ENCODE measurements at places on chromosomes 16 and 17.

DNA sequence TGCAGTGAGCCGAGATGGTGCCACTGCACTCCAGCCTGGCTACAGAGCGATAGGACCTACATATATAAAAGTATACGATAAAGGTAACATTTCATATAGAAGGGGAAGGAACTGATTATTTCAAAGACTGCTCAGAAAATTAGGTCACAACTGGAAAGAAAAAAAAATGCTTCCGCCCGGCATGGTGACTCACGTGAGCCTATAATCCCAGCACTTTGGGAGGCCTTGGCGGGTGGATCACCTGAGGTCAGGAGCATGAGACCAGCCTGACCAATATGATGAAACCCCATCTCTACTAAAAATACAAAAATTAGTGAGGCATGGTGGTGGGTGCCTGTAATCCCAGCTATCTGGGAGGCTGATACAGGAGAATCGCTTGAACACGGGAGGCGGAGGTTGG is 7.8 kb downstream of the TEX14 start:
- DNase-seq = no peak

GRCh38 chr17:78993981-78994671 is 14.4 kb upstream of the LGALS3BP start:
- DNase-seq = no peak

- peak; percentile 77 for DNase-seq
Measured at GRCh38 chr16:20906341-20907255, 6.0 kb downstream of the LYRM1 start.

DNA sequence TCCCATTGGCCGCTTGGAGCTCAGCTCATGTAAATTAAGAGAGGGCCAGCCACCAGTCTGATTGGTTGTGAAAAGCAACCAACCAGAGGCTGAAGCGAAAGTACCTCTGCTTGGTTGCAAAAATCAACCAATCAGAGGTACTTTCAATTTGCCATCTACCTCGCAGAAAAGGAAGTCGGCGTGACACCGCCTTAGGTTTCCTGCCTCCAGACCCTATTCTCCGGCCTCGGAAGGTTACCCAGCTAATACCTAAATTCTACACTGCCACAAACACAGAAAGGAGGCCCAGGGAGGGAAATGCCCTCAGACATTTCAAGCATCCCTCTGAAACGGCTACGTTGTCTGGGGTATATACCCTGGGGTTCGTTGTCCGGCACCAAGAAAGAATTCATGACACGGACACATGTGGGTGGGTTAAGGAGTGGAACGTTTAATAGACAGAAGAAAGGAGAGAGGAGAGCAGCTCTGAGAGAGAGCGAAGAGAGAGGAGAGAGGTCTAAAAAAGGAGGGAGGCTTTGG is 481.3 kb downstream of the TMEM114 start:
- DNase-seq = no peak

GRCh38 chr17:79574108-79574507 is 36.7 kb downstream of the RBFOX3 start:
- DNase-seq = peak; percentile 27

- DNase-seq = no peak
Measured at GRCh38 chr17:29742210-29742513, 119.5 kb upstream of the CORO6 start.

- no peak for DNase-seq
Measured at GRCh38 chr16:29876594-29877249, 13.7 kb upstream of the CDIPT start.

GRCh38 chr16:52191531-52192134 is 355.3 kb downstream of the TOX3 start:
- peak; percentile 47 for DNase-seq

DNA sequence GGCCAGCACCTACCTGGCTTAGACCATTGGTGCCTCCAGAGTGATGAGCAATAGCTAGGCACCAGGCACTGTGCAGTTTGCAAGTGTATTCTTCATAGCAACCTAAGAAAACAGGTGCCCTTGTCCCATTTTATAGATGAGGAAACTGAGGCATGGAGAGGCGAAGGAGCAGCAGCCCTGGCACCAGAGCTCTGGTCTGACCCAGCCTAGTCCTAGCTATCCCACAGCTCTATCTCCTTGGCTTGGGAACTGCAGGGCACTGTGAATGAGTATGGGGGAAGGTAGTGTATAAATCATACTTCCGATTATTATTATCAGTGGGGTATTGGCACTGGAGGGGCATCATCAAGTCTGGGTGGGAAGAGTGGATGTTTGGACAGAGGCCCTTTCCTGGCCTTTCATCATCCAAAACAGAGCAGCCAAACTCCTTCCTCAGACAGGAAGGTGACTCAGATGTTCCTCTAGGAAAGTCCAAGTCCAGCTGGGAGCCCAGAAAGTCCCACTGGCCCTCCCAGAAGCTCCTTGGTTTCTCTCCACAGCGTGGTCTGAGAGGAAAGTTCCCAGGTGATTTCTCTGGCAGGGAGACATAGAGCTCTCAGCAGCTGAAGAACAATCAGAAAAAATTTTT is 32.0 kb upstream of the PLLP start:
- DNase-seq = peak; percentile 85

DNA sequence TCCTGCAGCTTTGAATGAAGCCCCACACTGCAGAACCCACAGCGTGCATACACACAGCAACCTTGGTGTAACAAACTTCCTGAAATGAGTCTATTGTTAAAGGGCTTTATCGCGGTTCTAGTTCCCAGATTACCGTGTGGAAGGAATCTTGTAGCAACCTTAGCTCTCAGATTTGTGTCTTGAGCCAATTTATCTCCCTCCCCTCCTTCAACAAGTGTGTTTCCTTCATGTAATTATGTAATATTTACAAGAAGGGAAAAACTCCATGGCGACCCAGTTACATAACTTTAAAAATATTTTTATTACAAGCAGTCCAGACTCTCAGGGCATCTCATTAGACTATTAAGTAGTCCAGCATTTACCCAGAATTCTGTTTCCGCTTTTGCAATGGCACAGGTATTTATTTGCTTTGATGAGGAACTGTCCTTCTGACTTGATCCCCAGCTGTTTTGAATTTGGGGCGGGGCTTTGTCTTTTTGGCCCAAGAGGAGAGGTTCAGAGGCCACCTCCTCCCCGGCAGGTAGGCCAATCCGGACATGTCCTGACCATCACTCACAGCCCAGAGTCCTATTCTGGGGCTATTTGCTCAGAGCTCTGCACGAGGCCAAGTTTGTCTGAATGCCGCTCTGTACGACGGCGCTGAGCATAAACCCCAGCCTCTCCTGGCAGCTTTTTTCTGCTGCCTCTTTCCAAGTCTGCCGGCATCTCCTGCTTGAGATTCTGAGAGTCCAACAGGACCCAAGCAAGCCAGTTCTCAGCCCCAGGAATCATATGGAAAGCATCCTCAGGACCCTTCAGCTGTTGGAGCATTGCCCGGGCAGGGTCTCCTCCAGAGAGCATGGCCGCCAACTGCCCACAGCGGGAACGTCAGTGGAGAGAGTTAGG is 35.6 kb downstream of the CLEC16A start:
- DNase-seq = no peak

DNA sequence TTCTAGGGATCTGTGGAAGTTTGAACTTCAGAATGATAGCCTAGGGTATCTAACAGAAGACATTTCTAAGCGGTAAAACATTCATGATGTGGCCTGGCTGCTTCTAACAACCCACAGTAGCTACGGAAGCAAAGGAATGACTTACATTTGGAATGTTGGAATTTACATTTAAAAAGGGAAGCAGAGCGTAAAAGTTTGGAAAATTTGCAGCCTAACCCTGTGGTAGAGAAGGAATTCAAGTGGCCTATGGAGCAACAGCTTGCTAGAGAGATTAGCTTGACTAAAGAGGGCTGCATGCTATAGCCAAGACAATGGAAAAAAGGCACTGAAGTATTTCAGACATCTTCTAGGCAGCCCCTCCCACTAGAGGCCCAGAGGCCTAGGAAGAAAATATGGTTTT is 50.1 kb downstream of the HNF1B start:
- DNase-seq = no peak

- DNase-seq = no peak
Measured at GRCh38 chr16:50198802-50199403, 45.8 kb downstream of the TENT4B start.

DNA sequence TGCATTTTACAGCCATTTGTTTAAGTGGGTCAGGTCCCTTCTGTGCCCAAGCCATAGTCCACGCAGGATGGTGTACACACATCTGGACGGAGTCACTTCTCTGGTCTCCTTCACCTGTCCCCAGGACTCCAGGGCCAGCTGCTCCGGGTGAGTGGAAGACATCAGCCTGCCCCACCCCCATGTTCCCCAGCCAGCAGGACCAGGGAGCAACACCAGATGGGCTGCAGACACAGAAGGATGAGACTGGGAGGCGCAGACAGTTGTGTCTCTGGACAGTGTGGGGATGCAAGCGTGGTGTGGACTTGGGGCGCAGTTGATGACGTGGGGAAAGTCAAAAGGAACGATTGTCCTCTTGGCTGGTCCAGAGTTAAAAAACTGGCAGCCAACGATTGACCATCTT is 24.6 kb upstream of the WFDC1 start:
- no peak for DNase-seq

DNA sequence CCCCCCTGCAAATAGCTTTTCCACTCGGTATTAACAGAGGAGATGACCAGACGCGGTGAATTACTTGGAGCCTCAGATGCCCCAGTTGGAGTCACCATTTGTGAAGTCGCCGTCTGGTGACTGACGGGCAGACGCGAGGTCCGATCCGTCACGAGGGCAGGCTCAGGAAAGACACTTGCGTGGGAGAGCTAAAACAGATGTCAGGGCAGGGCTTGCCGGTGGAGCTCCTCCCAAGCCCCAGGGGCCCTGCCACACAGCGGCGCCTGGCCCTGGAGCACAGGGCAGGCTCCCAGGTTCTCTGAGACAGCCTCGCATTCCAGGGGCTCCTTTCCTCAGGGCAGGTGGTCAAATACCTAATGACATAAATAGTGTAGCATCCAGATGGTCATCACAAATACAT is 348.3 kb downstream of the C16orf95 start:
- DNase-seq = no peak

- DNase-seq = peak; percentile 85
Measured at GRCh38 chr17:35432176-35433074, at the start of gene SLFN12. SLFN12 (minus strand) TSS chr17:35432500; CDS start chr17:35423028, 9,472 bp downstream.

All from kidney capillary endothelial cell (primary cell).